Heart left ventricle (tissue), 16 donors: ENCODE measurements at places on chromosomes 5 and 9.

DNA sequence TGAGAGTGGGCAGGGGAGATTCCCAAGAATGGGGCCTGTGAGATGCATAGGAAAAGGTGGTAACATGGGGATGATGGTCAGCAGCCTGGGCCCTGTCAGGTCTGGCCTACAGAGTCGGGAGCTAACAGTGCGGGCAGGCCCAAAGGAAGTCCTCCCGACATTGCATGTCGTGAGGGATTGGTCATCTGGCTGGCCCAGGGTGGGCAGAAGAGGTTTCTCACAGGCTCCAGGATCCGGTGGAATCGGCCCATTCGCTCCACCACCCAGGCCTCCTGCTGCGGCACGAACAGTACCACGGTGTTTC is 514 bp downstream of the STOML2 start:
- no peaks in the 10 kb centered on the region for H3K27me3 ChIP-seq
- no peak for DNase-seq
- H3K36me3 ChIP-seq: peaks cover 56% of the 10 kb centered on the region
- peaks cover 25% of the 10 kb centered on the region for H3K4me1 ChIP-seq

DNA sequence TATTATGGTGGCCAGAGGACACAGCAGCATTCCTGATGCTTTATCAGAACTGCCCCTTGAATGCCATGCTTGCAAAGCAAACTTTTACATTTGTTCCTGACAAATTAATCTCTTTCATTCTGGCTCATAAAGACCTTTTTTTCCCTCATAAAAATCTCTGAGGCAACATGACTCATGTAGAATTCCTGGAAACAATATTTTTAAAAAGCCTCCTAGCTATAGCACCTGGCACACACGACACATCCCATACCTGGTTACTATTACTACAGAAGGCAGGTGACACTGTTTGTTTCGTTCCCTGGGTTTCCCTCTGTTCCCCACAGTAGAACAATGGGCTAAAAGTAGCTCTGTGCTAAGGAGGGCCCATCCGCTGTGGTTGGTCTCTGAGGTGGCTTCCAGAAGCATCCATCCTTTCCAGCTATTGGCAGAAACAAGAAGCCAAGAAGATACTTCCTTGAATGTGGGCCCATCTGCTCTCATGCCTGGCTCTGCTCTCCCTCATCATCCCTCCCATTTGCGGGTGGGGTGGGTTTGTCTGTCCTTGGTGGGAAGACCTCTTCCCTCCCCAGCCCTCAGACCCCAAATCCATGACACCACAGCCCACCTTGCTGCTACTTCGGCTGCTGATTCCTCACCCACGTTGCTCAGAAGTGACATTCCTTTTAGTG is 59.1 kb downstream of the GALNT12 start:
- H3K27ac ChIP-seq: peak overlapping the region; percentile 85
- H3K4me3 ChIP-seq: no peak overlapping the region

DNA sequence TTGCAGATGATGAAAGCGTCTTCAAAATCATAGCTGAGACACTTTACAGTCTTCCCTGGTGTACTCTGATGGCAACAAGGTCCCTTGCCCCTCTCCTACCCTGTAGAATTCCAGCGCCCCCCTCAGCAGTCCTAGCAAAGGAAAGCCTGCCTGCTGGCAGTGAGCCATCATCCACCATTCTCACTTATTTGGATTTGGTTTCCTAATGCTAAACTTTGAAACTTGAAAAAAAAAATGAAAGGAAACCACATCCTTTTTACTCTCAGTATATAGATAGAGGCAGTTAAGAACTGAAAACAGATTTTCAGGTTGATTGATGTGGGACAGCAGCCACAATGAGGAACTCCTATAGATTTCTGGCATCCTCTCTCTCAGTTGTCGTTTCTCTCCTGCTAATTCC is at the start of gene GZMA:
TSS of gene GZMA (plus strand) at position 299 of the 400 bp plus-strand sequence. CDS start at position 336, 37 bp downstream.
- H3K4me3 ChIP-seq: no peak within 1 kb of the TSS
- H3K4me1 ChIP-seq: no peaks in the 10 kb centered on the region
- H3K36me3 ChIP-seq: no peaks in the 10 kb centered on the region
- no peaks in the 10 kb centered on the region for H3K27me3 ChIP-seq
- no peak for DNase-seq

- DNase-seq: no peak
- no peak overlapping the region for H3K4me3 ChIP-seq
- H3K36me3 ChIP-seq: no peaks in the 10 kb centered on the region
- no peaks in the 10 kb centered on the region for H3K27me3 ChIP-seq
These were observed 58.9 kb downstream of the GNA14 start for GRCh38 chr9:77589046-77589795.

DNA sequence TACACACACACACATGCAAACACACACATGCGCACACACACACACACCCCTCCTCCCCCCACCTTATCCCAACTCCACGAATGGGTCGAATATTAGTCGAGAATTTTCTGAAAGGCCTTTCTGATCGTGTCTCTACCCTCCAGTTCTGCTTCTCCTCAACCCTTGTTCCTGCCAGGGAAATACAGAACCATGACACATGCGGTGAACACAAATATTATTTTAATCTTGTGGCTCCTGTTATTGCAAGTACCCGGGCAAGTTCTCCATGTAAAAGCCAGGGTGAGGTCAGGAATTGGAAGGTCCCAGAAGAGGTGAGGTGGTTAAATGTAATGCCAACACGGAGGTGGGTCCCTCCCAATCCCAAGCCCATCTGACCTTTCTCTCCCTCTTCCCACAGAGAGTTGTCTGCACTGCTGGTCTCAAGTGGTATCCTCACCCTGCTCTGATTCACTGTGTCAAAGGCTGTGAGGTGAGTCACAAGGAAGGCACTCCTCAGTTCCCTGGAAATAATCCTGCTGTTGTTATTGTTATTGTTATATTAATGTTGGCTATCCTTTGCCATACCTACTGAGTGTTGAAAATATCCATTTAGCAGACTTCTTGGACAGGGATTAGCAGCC is 223.7 kb downstream of the PAPPA start:
- H3K27me3 ChIP-seq: no peaks in the 10 kb centered on the region
- no peaks in the 10 kb centered on the region for H3K4me1 ChIP-seq
- no peaks in the 10 kb centered on the region for H3K36me3 ChIP-seq
- DNase-seq: no peak
- H3K4me3 ChIP-seq: no peak overlapping the region
- no peak overlapping the region for H3K27ac ChIP-seq

GRCh38 chr9:127878001-127878651 is 651 bp upstream of the AK1 start:
- peak overlapping the region; percentile 55 for H3K4me3 ChIP-seq
- peak overlapping the region; percentile 89 for H3K27ac ChIP-seq
- H3K4me1 ChIP-seq: peaks cover 44% of the 10 kb centered on the region
- DNase-seq: no peak

DNA sequence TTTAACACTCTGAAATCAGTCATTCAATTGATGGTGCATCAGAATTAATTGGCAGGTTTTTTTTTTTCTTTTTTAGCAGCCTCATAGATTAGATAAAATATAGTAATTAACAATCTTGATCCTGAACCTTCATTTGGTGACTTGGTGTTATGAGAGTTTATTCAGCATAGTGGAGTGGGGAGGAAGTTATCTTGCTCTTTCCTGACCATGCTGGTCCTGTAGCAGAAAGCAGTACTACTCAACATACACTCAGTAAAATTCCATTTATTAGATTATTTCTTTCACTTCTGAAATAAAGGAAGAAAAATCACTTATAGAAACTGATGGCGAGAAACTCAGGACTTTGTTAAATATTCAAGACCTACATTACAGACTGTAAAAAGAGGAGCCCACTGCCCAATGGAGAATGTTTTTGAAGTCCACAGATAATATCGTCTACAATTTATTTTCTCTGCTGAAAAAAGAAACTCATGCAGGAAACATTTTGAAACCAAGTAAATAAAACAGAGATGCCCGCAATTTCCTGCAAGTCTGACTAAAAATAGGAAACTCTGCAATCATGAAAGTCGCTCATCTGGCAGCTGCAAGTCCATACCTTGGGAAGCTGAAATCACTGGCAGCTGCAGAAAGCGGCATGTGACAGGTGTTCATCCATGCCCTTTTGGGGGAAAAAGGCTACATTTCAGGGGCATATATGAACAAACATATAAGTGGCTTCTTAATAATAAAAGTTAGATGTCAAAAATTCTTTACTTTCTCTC is 233.2 kb upstream of the RFX3 start:
- peaks cover 11% of the 10 kb centered on the region for H3K4me1 ChIP-seq
- H3K4me3 ChIP-seq: no peak overlapping the region
- H3K27me3 ChIP-seq: no peaks in the 10 kb centered on the region
- no peak for DNase-seq
- H3K36me3 ChIP-seq: no peaks in the 10 kb centered on the region

DNA sequence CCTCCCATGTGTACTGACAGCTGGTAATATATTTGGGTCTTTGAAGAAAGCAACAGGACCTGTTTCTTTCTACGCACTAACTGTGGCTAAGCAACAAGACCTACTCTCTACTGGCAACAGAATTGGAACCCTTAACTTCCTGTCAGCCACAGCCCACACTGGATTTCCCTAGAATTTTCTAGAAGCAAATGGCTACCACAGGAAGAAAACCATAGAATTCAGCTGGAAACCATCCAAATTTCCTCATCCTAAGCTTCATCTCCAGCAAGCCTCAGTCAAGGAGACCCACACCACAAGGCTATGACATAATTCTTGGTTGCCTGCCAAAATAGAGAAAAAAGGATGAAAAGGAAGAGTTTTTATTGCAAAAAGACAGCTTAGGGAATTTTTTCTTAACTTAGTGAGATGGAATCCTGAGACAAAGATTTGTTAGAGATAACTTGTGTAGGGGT is 171.8 kb upstream of the TNC start:
- no peak overlapping the region for H3K27ac ChIP-seq
- DNase-seq: no peak
- no peaks in the 10 kb centered on the region for H3K36me3 ChIP-seq
- H3K4me3 ChIP-seq: no peak overlapping the region
- H3K4me1 ChIP-seq: no peaks in the 10 kb centered on the region

DNA sequence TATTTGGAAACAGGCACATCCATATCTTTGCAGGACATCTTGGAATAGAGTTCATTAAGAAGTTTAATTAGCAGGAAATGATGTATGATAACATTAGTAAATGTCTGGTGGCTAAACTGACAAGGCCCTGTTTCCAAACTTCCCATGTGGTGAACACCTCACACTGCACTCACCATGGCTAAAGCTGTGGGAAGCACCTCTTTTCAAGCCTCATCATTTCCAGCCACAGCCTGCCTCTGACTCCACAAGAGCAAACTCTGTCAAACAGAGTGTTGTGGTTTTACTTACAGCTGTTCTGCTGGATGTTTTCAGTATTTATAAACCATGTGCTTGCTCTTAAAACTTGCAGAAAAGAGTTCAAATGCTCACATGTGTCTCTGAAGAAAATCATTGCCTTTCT is 14.9 kb upstream of the NDUFB6 start:
- no peak for DNase-seq
- no peaks in the 10 kb centered on the region for H3K36me3 ChIP-seq
- no peaks in the 10 kb centered on the region for H3K27me3 ChIP-seq
- no peak overlapping the region for H3K27ac ChIP-seq

- no peak overlapping the region for H3K27ac ChIP-seq
- no peak overlapping the region for H3K4me3 ChIP-seq
- DNase-seq: no peak
- H3K4me1 ChIP-seq: no peaks in the 10 kb centered on the region
- no peaks in the 10 kb centered on the region for H3K36me3 ChIP-seq
These were observed 285.8 kb upstream of the MEF2C start for GRCh38 chr5:89168766-89169165.

- DNase-seq: no peak
- H3K27me3 ChIP-seq: no peaks in the 10 kb centered on the region
- no peak overlapping the region for H3K4me3 ChIP-seq
- H3K4me1 ChIP-seq: peaks cover 5% of the 10 kb centered on the region
These were observed 100.2 kb downstream of the DAPK1 start for GRCh38 chr9:87597710-87598443.

DNA sequence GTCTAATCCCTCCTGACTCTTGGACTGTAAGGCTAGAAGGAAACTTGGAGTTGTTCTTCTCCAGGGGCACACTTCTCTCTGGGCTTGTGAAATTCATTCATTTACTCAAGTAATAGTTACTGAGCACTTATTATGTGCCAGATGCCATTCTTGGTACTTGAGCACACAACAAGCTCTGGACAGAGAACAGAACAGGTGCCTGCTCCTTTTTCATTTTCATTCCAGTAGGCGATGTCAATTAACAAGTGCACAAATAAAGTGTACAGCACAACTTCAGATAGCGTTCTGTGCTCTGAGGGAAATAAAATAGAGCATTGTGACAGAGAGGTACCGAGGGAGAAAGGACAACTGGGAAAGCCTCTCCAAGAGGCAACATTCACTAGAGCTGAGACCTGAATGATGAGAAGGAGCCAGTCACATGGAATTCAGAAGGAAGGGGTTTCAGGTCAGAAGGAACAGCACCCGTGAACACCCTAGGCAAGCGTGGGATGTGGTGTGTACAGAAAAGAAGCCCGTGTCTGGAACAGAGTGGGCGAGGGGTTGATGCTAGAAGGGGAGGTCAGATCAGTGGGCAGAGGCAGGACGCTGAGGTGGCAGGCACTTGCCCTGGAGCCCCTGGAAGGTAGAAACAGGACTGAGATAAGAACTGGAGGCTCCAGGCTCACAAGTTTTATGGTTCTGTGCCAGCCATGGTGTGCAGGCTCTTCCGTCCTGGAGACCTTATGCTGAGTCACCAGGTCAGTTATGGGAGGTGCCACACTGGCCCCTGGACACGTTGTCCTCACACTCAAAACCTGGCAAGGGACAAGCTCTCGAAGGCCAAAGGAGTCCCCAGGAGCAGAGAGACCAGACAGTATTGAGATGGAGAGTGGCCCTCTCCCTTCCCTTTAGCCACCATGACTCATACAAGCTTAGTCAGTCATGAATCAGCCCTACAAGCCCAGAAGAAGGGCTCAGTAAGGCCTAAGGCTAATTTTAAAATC is 7.2 kb upstream of the ABLIM3 start:
- peaks cover 13% of the 10 kb centered on the region for H3K4me1 ChIP-seq
- H3K36me3 ChIP-seq: no peaks in the 10 kb centered on the region
- no peak overlapping the region for H3K4me3 ChIP-seq
- H3K27me3 ChIP-seq: no peaks in the 10 kb centered on the region
- H3K27ac ChIP-seq: peak overlapping the region; percentile 68
- peak; percentile 92 for DNase-seq

DNA sequence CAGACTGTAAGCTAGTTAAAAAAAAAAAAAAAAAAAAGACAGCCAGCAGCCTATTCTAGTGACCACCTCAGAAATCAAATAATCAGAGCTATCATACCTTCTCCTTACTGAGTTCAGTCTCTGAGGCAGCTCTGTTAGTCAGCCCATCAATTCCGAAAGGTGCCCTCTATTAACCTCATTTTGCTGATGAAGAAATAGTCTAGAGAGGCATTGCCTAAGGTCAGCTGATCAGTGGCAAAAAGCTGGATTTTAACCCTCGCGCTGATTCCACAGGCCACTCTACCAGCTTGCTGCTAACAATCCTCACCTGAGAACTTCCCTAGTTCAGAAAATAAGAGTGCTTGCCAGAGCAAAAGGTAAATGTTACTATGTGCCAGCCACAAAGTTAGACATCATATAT is 172.0 kb downstream of the DENND1A start:
- peaks cover 12% of the 10 kb centered on the region for H3K36me3 ChIP-seq
- H3K27ac ChIP-seq: no peak overlapping the region
- no peaks in the 10 kb centered on the region for H3K4me1 ChIP-seq
- DNase-seq: no peak
- no peaks in the 10 kb centered on the region for H3K27me3 ChIP-seq
- no peak overlapping the region for H3K4me3 ChIP-seq

GRCh38 chr5:152532714-152533113 is 127.6 kb upstream of the NMUR2 start:
- peaks cover 4% of the 10 kb centered on the region for H3K4me1 ChIP-seq
- DNase-seq: no peak
- no peaks in the 10 kb centered on the region for H3K27me3 ChIP-seq
- no peaks in the 10 kb centered on the region for H3K36me3 ChIP-seq
- H3K27ac ChIP-seq: no peak overlapping the region
